T-cell (primary cell): ENCODE measurements at places on chromosomes 4 and X.

GRCh38 chrX:135086197-135086854 is 34.0 kb downstream of the ETDB start:
- peak; percentile 78 for DNase-seq

GRCh38 chr4:169254546-169254983 is 16.2 kb downstream of the SH3RF1 start:
- no peak for DNase-seq

- no peak for DNase-seq
Measured at GRCh38 chr4:126298271-126298670, 983.5 kb downstream of the FAT4 start.

GRCh38 chr4:14827111-14827510 is 175.2 kb upstream of the CPEB2 start:
- no peak for DNase-seq

- no peak for DNase-seq
Measured at GRCh38 chr4:182768838-182769237, 148.3 kb downstream of the DCTD start.

DNA sequence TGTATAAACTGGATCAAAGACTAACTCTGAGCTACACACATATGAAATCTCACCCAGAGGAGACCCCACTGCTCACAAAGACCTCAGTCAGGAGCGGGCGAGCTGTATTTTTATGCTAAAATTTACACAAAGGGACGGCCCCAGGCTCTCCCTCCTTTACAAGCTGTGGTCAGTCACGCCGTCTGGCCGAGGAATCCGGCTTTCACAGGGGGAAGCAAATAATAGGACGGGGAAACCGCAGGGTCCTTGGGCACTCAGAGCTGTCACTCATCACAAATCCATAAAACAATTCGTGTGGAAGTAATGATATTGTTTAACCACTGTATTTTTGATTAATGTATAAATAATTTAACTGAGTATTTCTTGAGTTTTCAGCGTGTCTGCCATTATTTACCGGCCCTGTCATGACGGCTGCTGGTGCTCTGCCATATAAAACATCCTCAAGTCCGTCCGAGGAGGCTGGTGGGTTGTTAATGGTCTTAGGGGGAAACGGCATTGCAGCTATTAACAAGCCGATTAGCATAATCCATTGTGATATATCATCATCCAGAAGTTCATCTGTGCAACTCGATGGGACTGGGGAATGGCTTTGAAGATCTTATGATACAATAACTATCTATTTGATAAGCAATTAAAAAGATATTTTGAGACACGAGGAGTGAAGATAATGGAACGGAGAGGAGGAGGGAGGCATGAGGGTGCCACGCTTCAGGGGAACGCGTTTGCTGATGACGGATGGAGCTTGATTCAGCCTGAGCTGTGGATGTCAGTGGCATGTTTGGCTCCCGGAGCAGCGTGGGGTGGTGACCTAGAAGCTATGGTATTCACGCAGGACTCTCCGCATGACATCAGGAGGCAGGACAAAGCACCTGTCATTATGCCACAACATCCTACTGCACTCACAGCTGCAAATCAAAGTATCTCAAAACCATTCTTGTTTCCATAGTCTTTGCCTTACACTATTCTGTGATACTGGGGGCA is 150.9 kb downstream of the SHOX start:
- no peak for DNase-seq
